ENCODE measurements at places on chromosomes 4 and X.

- no peak for DNase-seq
Observed at GRCh38 chrX:10360116-10360515, 203.3 kb downstream of the CLCN4 start.

DNA sequence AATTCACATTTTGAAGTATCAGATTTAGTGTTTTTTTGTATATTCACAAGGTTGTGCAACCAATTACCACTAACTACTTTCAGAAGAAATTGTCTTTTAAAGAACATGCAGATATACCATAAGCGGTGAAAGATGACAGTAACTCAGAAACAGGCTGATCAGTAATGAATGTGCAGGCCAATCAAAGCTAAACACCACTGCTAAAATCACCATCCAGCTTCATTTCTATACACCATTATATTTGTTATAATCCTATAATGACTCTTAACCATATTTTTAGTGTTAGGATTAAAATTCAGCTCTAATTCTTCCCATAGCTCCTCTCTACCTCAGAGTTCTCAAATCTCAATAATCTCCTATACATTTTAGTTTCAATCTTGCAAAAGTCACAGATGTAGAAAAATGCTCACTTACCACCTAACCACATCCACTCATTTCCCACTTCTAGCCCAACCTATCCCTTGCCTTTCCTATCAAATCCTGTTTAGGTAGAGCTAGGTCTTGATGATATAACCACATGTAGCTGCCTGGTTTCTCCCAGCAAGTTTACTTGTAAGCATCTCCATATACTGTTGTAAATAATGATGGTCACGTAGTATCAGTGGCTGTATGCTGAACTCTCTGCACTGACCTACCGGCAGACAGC lies 16.6 kb downstream of the COQ2 start:
- DNase-seq, result no peak

DNA sequence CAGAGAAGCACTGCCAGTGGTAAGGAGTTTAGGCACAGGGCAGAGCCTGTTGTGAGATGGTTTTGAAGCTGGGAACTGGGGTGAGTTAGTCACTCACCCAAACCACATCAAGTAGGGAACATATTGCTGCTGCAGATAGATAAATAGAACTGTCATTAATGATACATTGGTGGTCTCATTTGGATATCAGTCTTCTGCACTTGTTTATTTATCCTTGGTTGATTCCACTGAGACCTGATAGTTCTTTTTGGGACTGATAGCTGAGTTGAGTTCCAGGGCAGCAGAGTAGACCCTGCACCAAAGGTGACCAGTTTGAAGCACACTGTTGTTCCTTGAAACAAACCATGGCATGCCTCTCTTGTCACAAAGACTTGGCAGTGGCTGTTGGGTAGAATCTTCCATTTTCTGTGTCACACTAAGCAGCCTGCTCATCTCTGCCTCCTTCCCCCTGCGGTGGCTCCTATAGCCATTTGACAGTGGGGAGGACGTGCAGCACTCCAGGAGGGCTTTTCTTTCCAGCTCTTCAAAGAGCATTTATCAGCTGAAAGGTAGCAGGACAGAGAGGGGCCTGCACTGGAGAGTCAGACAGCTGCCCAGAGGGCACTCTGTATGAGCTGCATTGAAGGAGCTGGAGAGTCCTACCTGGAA lies 59.7 kb upstream of the TMEM164 start:
- DNase-seq, result no peak

DNA sequence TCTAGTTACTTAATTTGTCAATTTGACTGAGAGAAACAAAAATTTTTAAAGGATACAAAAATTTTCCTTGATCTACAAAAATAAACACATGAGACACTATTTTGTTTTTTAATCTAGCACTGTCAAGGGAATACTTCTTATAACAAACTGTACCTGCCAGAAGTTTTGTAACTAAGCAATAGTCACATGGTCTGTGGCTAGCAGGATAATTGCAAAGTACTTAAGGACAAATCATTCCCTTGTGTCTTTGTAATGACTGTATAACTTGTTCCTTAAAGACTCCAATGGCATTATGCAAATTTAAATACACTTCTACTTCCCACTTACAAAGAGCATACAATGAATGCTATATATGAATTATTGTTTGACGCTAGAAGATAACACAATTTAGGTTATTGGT lies 25.1 kb upstream of the ANK2 start:
- no peak for DNase-seq

Measured in A549 (cell line).